ENCODE measurements at places on chromosomes 7 and 10. TPM values are rescaled to one million over a fixed set of nuclear protein-coding genes. Genes with fewer than 3 reads are reported as not detected.

HOXA7 gene
- not detected for total RNA-seq

CABCOCO1 gene
- 0.40 TPM for total RNA-seq

MRLN gene
- 1.3 TPM for total RNA-seq

H2BK1 gene
- total RNA-seq, result not detected

RASSF4 gene
- 13.9 TPM for total RNA-seq

NAT16 gene
- total RNA-seq, result not detected

GSAP gene
- 7.8 TPM for total RNA-seq

TMEM184A gene
- total RNA-seq, result 17.5 TPM

- DNase-seq, result no peak
- H3K27ac ChIP-seq, result no peak overlapping the region
- no peaks in the 10 kb centered on the region for H3K36me3 ChIP-seq
- H3K4me3 ChIP-seq, result no peak overlapping the region
- H3K4me1 ChIP-seq, result no peaks in the 10 kb centered on the region
These were observed 26.2 kb upstream of the ZNF716 start for GRCh38 chr7:57423768-57424167.

DNA sequence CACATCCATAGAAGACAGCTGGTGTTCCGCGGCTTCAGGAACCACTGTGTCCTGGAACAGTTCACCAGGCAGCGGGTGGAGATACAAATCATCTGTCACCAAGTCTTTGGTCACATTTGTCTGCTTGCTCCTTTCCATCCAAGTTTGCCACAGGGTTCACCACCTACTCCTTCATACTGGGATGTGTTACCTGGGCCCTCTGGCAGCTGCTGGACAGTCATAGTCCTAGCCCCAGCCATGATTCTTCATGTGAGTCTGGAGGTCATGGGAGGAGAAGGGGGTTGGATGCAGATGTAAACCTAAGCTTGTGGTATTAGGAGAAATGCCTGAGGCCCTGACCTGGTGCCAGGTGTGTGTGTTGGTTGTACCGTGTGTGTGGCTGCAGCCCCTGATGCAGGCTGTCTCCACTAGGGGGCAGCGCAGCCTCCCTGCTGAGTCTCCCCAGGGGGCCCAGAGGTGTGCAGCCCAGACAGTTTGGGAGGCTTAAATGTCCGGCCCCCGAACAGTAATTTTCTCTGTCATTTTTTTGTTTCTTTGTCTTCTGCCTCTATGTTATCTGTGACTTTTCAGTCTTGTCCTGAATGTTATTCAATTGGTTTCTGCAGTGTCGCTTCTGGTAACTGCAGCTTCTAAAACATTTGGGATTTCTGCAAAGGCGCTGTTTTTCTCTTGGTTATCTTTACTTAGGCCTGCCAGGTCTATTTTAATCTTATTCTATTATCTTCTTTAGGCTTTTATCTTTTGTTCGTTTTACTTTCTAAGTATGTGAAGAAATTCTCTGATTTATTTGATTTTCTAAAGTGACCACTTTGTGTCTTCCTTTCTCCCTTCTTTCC is 14.8 kb downstream of the NPS start:
- no peaks in the 10 kb centered on the region for H3K4me1 ChIP-seq
- no peaks in the 10 kb centered on the region for H3K36me3 ChIP-seq
- H3K4me3 ChIP-seq, result no peak overlapping the region
- peak; percentile 19 for DNase-seq
- H3K27me3 ChIP-seq, result no peaks in the 10 kb centered on the region
- H3K27ac ChIP-seq, result no peak overlapping the region

DNA sequence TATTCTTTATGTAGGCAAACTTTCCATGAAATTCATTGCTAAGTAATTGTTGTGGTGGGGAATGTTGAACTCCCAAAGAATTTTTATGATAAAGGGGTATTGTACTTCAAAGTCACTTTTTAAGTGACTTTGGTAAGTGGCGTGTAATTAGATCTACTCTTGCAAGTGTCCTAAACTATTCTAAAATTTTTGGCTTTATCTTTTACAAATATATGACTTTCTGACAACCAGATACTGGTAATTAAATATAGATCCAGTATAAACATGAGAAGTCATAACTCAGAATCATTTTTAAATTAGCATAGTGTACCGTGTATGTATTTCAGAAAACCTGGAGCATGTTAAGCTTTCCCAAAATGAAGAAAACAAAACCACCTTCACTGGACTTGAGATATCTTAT is 84.7 kb upstream of the HGF start:
- H3K27me3 ChIP-seq, result no peaks in the 10 kb centered on the region
- no peak overlapping the region for H3K4me3 ChIP-seq
- H3K27ac ChIP-seq, result no peak overlapping the region
- H3K36me3 ChIP-seq, result no peaks in the 10 kb centered on the region

DNA sequence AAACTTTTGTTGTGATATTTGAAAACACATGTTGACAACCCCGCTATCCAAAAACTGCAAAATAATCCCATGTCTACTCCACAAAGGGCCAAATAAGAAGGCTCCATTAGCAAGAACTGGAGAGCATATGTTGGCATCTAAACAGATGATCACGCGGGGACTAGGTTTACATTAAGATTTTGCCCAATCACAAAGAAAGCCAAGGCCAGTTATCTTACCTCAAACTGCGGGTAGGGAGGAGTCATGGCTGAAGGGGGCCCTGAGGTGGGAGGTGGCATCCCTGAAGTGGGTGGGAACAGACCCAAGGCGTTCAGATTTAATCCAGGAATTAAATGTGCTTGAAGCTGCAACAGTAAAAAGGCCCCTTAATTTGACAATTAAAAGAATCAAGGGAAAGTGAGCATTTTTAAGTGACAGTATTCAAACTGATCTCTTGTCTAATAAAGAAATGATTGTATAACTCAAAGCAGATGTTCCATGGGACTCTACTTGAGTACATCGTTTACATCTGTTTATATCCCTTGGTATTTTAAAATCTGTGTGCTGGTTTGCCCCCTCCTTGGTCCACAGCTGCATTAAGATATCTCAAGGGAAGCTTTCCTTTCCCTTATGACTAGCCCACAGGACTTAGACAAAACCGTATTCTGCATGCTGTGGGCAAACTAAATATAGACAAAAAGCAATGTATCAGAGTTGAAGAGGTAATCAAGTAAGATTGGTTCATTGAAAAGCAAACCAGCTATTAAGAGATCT is 42.9 kb downstream of the MALSU1 start:
- H3K27ac ChIP-seq, result no peak overlapping the region
- no peak overlapping the region for H3K4me3 ChIP-seq
- no peaks in the 10 kb centered on the region for H3K27me3 ChIP-seq
- no peaks in the 10 kb centered on the region for H3K4me1 ChIP-seq

DNA sequence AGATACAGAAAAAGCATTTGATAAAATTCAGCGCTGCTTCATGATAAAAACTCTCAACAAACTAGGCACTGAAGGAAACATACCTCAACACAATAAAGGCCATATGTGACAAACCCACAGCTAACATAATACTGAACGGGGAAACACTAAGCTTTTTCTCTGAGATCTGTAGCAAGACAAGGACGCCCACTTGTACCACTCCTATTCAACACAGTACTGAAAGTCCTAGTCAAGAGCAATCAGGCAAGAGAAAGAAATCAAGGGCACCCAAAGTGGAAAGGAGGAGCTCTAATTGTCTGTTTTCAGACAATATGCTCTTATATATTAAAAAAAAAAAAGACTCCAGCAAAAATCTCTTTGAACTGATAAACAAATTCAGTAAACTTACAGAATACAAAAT is 13.3 kb downstream of the DIP2C start:
- no peaks in the 10 kb centered on the region for H3K36me3 ChIP-seq
- DNase-seq, result no peak
- H3K27ac ChIP-seq, result no peak overlapping the region
- no peak overlapping the region for H3K4me3 ChIP-seq

DNA sequence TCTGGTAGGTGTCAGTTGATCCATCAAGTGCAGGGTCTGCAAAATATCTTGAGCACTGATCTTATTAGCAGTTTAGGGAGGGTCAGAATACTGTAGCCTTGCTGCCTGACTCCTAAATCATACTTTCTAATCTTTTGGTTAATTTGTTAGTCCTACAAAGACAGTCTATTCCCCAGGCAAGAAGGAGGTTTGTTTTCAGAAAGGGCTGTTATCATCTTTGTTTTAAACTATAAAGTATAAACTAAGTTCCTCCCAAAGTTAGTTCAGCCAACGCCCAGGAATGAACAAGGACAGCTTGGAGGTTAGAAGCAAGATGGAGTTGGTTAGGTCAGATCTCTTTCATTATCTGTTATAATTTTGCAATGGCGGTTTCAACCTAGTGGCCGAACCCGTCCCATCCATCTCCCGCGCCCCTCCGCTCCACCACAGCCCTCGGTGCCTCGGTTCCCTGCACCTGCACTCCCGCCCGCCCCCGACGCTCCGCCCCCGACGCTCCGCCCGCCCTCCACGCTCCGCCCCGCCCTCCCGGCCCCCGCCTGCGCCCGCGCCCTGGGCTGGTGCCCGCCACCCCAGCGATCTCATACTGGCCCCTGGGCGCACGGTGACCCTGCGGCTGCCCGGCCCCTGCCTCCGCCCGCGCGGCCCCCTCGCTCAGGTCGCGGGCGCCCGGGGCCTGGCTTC is at the start of gene ADCK2:
ADCK2 (plus strand) TSS at position 564 of the 681 bp plus-strand sequence. CDS start 386 bp downstream, outside the sequence.
- H3K27ac ChIP-seq, result peak within 1 kb of the TSS; percentile 80
- H3K36me3 ChIP-seq, result no peaks in the 10 kb centered on the region
- peaks cover 7% of the 10 kb centered on the region for H3K4me1 ChIP-seq

DNA sequence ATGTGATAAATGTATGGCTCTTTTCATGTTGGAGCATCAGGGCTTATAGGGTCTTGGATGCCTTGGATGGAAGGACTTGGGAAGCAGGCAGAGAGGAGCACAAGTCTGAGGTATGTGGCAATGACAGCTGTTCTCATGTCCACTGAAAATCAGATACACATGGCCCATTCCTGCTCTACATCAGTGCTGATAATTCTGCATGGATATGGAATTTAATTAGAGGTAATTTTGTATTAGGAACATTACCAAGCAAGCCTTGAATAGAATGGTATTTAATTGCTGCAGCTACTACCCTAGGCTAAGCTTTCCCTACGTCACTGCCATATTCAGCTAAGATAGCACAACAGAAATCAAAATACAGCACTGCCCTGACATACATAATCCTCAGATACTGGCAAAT is 299.6 kb downstream of the LHFPL3 start:
- H3K4me1 ChIP-seq, result no peaks in the 10 kb centered on the region
- no peaks in the 10 kb centered on the region for H3K27me3 ChIP-seq
- H3K27ac ChIP-seq, result no peak overlapping the region
- no peak for DNase-seq

DNA sequence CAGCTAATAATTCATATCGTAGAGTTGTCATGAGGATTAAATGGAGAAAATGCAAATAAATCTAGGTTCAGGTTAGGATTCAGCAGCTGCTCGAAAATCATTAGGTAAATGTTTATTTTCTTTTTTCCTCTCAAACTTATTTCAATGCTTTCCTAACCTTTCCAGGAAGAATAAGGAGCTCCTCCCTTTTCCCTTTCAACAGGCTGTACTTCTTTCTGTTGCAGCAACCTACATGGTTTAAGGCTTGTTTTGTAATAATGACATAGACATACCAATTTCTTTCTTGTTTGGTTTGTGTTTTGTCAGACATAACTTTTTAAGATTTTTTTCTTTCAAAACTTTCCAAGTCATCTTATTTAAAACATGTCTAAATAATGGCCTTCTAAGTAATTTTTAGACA is 18.2 kb downstream of the GPR141 start:
- H3K27me3 ChIP-seq, result no peaks in the 10 kb centered on the region
- no peak for DNase-seq
- no peaks in the 10 kb centered on the region for H3K4me1 ChIP-seq
- H3K27ac ChIP-seq, result no peak overlapping the region

- H3K36me3 ChIP-seq, result no peaks in the 10 kb centered on the region
- no peaks in the 10 kb centered on the region for H3K4me1 ChIP-seq
- H3K27ac ChIP-seq, result no peak overlapping the region
- H3K4me3 ChIP-seq, result no peak overlapping the region
- no peak for DNase-seq
These were observed 77.9 kb upstream of the PDGFA start for GRCh38 chr7:597348-598178.

DNA sequence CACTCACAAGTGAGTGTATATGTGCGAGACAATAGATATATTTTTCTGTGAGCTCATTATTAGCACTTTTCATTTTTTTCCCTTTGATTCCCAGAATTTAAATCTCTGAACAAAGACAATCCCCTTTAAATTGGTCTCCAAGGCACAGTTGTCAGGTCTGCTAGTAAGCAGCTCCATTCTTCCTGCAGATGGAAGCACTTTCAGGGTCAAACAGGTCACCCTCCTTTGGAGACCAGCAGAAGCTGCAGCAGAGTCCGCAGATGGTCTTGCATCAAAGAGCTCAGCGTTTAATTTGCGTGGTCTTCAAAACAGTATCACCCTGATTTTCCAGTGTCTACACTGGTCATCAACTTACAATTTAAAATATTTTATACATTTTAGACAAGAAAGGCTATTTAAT is 543.8 kb downstream of the ARL4A start:
- DNase-seq, result no peak
- no peaks in the 10 kb centered on the region for H3K27me3 ChIP-seq
- H3K27ac ChIP-seq, result no peak overlapping the region
- H3K36me3 ChIP-seq, result no peaks in the 10 kb centered on the region
- H3K4me3 ChIP-seq, result no peak overlapping the region

DNA sequence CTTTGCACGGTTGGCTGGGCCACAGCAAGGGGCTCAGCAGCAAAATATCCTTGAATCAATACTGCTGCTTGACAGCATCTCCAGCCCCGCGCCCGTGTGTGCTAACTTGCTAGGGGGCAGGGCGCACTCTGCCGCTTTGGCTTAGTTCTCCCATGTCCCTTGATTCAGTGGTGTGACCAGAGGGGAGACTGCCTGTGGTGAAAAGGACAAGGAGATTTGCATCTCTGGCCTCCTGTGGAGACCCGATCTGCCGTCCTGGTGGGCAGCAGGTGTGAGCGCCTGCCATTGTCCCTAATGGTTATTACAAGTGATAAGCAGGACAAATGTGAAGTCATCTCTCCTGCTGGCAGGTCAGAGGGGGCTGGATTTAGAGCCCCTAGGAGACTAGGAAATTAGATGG is 500.2 kb upstream of the GALNT17 start:
- no peaks in the 10 kb centered on the region for H3K27me3 ChIP-seq
- H3K4me1 ChIP-seq, result no peaks in the 10 kb centered on the region
- H3K27ac ChIP-seq, result no peak overlapping the region
- DNase-seq, result no peak
- H3K36me3 ChIP-seq, result no peaks in the 10 kb centered on the region
- no peak overlapping the region for H3K4me3 ChIP-seq

- no peaks in the 10 kb centered on the region for H3K36me3 ChIP-seq
- H3K27ac ChIP-seq, result no peak overlapping the region
- no peaks in the 10 kb centered on the region for H3K27me3 ChIP-seq
- no peak overlapping the region for H3K4me3 ChIP-seq
- H3K4me1 ChIP-seq, result no peaks in the 10 kb centered on the region
These were observed 88.7 kb upstream of the KCNMA1 start for GRCh38 chr10:77726301-77726700.

All from pancreas (tissue), 10 donors.